NCI-H82 (cell line): ENCODE measurements at places on chromosomes 2 and 18.

- no peak for DNase-seq
Observed at GRCh38 chr2:207791579-207792243, 22.0 kb upstream of the FZD5 start.

GRCh38 chr2:227366769-227367426, 12.2 kb downstream of the TM4SF20 start:
- no peak for DNase-seq

DNA sequence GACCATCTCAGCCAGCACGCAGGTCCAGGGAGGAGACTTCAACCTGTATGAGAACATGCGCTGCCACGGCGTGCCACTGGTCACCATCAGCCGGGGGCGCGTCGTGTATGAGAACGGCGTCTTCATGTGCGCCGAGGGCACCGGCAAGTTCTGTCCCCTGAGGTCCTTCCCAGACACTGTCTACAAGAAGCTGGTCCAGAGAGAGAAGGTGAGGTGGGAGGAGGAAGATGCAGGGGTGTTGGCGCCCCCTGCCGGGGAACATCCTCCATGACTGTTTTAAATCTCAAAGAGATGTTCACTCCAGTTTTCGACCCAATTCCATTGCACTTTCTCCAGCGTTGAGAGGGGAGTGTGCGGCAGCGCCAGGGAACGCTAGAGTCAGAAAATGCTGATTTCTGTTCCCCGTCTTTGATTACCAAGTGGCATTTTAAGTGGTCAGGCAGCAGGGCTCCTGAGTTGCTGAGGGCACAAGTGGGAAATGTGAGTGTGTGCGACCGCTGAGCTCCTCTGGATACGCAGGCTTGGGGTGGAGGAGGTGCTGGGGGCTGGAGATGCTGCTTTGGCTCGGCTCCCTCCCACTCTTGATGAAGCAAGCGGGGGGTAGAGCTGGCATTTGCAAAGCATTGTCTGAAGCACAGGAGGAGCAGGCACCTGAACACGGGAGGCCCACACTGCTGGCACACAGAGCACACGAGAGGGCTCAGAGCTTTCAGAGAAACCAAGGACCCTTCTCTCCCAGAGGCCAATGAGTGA, 27.7 kb upstream of the MAPRE3 start:
- DNase-seq, result peak; percentile 86

GRCh38 chr2:26521054-26521912, 43.4 kb upstream of the OTOF start:
- peak; percentile 83 for DNase-seq

DNA sequence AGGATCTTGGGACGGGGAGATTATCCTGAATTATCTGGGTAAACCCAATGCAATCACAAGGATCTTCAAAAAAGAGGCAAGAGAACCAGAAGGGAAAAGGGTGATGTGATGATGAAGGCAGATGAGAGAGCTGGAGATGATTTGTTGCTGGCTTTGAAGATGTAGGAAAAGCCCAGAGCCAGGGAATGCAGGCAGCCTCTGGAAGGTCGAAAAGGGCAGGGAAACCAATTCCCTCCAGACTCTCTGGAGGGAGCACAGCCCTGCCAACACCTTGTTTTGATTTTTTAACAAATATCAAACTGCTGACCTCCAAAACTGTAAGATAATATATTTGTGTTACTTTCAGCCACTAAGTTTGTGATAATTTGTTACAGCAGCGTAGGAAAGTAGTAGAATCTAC, 48.9 kb upstream of the IL1R2 start:
- DNase-seq, result no peak

- DNase-seq, result peak; percentile 58
Observed at GRCh38 chr2:50556934-50557575, 474.9 kb downstream of the NRXN1 start.

DNA sequence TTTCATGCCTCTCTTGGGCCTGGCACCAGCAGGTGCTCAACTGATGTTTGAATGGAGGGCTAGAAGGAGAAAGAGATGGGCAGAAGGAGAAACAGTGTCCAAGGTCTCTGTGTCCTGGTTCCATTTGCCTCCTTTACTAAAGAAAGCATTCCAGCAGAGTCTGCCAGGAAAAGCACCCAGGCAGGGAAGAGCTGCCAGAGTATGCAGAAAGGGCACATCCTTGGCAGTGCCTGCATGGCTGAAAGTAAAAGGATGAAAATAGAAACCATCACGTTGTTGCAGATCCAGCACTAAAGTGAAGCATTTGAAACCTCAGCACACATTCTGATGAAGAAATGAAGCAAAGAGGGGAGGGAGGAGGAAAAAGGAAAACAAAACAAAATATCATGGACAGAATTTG, 142.2 kb downstream of the ESCO1 start:
- DNase-seq, result no peak

DNA sequence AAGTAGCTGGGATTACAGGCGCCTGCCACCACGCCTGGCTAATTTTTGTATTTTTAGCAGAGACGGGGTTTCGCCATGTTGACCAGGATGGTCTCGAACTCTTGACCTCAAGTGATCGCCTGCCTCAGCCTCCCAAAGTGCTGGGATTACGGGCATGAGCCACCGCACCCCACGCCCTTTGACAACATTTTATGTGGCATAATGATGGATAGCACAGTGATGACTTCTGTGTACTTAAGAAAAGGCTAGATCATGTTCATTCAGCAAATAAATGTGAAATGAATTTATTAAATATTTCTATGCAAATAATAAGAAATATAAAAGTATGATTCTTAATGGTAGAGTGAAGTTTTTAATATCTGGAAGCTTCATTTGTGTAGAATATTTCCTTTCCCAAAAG, 2.6 kb upstream of the HTR2B start:
- no peak for DNase-seq

GRCh38 chr2:172214252-172214651, 111.6 kb upstream of the DLX2 start:
- no peak for DNase-seq

DNA sequence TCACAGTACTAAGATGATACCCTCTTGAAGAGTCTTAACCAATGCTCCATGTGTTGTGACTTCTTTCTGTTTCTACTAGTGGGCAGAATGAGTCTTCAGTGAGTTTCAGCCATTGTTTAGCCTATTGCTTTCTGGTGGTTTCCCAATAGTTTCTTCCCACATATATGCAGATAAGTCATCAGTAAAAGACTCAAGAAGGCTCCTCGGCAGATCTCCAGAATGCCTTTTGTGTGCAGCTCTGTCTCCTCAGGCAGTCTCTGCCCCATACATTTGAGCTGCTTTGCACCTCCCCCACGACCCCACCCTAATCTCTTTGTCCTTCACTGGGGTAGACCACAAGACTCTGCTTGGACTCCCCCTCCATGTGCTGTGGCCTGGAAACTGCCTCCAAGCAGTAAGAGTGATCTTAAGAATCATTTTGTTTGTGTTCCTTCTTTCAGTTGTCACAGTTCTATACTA, 71.6 kb upstream of the CHRNA1 start:
- DNase-seq, result peak; percentile 60

DNA sequence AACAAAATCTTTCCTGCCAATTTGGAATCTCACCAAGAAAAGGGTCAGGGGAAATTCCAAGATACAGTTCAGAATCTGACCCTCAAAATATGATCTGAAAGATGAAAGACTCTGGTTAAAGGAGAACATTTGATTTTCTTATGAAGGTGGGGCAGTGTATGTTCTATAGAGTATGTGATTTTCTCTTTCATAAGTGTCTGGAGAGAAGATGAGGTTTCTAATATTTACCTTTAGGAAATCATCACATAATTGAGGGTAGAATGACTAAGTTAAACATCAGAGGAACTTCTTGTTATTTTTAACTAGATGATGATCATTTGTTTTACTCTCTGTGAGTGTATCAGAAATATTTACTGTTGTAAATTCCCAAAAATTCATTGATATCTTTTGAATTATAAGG, 27.8 kb upstream of the MBOAT2 start:
- no peak for DNase-seq

DNA sequence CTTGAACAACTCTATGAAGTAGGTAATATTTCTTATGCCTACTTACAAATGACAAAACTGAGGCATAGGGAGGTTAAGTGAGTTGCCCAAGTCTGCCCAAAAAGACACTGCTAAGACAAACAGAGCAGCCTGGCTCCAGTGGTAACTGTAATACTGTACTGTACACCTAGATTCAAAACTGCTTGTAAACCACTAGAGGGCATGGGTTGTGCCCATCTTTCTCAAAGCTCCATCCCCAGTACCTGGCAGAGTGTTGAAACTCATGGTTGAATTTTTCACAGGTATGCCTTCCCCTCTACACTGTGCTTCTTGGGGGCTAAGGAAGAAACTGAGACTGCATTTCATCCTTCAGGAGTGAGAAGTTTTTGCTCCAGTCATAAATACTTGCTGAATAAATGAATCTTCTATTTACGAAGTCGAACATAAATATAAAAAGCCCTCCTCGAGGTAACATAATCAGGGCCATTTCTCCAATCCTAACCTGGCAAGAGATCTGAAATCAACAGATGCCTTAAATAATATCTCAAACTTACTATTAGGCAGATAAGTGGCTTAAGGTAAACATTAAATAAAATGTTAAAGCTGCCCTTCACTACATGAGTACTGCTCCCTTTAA, 2.0 kb downstream of the PPP4R1 start:
- peak; percentile 64 for DNase-seq

DNA sequence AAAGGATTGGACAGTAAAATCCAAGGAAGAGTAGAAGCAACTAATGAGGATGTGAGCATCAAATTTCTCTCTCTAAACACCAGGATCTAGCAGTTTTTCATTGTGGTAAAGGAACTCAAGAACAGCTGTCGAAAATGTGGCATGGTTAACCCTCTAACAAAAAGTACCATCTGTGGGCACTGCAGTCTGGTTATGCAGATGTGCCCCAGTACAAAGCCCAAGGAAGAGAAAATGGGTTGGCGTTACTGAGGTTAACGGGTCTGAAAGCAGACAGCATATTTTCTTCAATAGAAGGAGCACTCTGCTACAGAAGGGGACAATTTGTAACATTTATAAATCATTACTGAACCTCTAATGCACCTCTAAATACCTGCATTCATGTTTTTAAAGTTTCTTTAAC, 253.0 kb upstream of the HNRNPA3 start:
- no peak for DNase-seq

GRCh38 chr2:147558620-147559019, 286.2 kb upstream of the ACVR2A start:
- DNase-seq, result no peak
